ENCODE measurements at places on chromosomes 5 and 9.

GRCh38 chr9:124437086-124437485 is 13.2 kb upstream of the ADGRD2 start:
- DNase-seq, result no peak

DNA sequence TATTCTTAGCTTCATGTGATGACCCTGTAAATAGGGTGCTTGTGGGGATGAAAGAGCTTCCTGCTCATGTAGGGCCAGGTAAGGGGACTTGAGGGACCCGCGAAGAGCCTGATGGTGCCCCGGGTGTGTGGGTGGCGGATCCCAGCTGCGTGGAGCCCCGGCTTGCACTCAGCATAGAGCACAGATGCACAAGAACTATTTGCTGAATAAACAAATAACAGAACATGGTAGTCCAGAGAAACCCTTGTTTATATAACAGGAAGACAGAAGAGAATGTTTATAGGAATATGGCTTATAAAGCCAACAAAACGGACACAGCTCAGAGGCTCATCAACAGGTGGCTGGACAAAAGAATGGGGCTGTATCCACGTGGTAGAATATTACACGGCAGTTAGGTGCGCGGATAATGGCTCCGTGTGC is 106.9 kb upstream of the COL5A1 start:
- DNase-seq, result no peak

DNA sequence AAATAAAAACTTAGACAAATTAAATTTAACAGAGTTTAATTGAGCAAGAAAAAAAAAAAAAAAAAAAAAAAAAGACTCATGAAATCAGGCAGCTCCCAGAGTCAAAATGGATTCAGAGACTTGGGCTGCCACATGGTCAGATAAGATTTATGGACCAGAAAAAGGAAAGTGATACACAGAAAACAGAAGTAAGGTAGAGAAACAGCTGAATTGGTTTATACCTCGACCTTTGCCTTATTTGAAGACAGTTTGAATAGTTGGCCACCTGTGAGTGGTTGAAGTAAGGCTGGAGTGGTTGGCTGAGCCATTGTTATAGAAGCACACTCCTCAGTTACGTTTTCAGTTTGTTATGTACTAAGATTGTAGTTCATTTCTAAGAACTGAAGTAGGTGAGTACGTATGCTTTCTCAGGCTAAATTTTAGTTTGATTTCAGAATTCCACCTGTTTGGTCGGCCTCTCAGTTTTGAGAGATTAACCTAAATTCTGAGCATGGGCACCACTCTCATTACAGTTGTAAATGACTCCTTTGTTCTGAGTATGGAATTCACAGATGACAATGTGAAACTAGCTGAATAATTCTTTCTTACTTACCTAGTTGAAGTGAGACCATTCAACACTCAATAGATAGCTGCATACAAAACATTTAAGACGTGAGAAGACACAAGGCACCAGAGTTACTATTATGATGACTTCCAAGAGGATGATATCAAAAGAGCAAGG is 149.0 kb downstream of the AOPEP start:
- DNase-seq, result no peak

GRCh38 chr9:6777213-6777902 is 19.6 kb downstream of the KDM4C start:
- no peak for DNase-seq

DNA sequence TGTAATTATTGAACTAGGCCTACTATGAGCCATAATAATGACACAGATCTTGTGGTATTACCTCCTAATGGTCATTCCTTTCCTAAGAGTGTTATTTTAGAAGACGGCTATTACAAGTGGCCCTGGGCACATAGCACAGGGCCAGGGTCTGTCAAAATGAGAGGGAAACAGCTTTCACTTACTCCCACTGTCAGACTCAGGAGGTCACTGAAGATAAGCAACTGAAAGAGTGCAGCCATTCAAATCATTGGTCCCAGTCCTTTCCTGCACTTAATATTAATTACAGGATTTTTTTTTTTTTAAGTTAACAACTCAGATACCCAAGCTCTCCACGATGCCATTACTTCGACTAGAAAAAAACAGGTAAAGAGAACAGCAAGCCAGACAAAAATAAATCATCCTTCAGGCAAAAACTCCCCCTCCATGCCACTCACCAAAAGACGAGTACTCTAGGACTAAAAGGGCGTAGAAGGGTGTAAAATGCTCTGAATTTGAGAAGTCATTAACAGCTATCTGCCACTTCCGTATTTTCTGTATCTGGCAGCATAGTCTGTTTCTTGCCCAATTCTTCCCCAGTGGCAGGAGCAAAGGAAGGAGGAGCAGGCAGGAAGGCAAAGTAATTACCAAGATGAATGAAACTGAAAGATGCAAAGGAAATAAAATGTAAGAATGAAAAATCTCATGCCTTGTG is 87.4 kb downstream of the ZNF608 start:
- no peak for DNase-seq

DNA sequence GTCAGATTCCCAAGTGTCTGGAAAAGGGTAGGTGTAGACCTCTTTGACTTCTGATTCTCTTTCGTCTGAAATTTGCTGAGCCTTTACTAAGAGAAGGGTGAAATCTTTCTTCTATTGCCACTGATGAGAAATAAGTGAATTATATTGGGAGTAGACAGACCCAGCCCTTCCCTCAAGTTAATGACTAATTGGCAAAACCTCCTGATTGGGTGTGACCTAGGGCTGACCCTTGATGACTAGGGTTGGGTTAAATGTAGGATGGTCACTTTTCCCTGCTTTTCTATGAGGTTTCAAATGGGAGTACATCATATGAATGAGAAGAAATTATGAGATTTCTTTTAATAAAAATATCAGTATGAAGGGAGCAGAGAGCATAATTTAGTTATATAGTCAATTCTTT is 73.4 kb upstream of the C5orf46 start:
- DNase-seq, result no peak

DNA sequence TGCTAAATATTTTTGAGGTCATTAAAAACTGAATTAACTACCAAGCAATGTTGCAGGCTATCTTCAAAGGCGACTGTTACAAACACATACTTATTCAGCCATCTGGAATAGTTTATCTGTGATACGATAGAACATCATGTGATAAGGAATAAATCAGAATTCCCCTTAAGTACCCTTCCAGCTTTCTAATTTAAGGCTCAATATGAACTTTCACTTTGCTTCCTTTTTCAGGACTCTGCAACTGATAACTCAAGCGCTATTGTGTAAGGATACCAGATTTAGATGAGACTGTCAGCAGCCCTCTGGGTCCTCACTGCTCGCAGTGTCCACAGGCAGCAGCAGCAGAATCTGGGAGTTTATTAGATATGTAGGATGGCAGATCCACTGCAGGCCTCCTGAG is 416.3 kb downstream of the SPATA31D1 start:
- no peak for DNase-seq

- no peak for DNase-seq
These were observed 23.8 kb upstream of the LRRC14B start for GRCh38 chr5:167511-167910.

- DNase-seq, result no peak
These were observed 8.9 kb upstream of the SPATA31E1 start for GRCh38 chr9:87873607-87874303.

DNA sequence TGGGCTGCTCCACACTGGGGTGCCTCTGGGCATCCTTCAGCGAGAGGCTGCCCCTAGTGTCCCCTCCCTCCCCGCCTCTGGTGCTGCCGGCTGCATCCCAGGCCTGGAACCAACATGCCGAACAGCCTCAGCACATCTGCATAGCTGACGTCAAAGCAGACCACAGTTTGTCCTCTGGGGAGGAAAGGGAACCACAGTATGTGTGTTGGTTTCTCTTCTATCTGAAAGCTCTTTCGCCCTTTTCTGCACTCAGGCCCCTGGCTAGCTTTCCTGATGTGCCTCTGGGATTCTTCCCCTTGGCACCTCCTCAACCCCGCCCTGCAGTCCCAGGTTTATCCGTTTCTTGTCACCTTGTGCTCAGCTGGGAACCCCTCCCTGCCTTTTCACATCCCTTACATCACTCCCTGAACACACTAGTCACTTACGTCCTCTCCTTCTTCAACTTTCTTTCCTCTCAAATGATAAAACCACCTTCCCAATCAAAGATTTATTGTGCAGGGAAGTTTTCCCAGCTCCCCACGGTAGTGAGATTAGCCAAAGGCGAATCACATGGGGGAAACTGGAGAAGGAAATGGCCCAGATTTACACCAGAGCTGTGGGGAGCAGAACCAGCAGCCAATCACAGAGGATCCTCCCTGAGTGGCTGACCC is 35.5 kb upstream of the B4GALT1 start:
- no peak for DNase-seq

DNA sequence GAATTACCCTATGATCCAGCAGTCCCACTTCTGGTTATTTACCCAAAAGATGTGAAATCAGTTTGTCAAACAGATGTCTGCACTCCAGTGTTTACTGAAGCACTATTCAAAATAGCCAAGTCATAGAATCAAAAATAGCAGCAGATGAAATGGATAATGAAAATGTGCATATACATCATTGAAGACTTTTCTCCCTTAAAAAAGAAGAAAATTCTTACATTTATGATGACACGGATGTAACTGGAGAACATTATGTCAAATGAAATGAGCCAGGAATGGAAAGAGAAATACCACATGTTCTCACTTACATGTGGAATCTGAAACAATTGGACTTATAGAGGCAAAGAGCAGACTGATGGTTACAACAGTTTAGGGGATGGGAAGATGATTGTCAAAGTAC is 21.5 kb upstream of the PLEKHG4B start:
- no peak for DNase-seq

DNA sequence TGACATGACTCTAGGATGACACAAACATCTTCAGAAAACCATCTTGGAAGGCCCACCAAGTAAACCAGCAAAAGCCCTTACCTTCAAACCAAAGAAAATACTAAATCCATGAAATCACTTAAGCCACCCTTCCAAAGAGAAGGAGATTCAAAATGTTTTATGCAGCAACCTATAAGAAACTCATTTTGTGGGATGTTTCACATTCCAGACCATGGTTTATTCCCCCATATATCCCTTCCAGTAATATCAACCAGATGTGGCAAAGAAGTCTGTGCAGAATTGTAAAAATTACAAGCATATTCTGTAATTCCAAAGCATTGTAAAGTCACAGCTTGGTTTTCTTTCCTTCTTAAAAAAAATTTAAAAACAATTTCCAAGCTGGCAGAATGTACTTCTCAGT is 117.4 kb downstream of the SLIT3 start:
- no peak for DNase-seq

- no peak for DNase-seq
These were observed 2.3 kb upstream of the SMIM33 start for GRCh38 chr5:139468421-139468931.

GRCh38 chr5:76600716-76601115 is 22.5 kb downstream of the F2RL2 start:
- DNase-seq, result no peak

DNA sequence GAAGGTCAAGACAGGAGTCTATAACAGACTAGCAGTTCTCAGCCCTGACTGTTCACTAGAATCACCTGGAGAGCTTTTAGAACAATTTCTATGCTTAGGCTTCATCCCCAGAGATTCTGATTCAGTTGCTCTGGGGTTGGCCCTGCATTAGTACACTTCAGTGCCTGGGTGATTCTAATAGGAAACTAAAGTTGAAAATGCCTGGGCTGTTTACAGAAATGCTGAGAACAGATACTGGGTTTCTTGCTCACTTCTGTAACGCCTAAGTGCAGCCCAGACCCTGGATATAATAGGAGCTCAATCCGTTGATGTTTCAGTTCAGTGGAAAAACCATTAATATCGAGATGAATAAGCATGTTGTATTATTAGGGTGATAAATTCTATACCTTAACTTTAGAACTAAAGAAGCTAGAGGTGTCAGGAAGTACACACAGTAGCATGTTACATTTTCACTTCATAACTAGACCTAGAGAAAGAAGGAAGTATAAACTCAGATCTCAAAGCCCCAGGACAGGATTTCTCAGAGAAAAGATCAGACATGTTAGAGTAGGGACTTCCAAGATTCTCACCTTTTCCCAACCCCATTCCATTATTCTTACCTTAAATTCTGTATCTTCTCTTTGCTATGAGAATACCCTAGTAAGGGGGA is 20.4 kb downstream of the HAVCR2 start:
- DNase-seq, result no peak

DNA sequence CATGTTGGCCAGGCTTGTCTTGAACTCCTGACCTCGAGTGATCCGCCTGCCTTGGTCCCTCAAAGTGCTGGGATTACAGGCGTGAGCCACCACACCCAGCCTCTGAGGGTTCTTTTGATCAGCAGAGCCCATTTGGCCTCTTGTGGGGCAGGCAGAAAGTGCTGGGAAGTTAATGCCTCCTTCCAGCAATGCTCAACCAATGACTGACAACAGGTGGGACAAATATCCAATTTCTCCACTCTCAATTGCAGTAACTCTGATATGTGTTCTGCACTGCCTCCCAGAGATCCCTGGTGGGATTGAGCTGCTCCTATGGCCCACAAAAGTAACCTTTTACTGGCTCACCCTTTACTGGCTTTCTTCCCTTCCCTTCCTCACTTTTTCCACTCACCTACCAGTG is 79.9 kb upstream of the APC start:
- no peak for DNase-seq

DNA sequence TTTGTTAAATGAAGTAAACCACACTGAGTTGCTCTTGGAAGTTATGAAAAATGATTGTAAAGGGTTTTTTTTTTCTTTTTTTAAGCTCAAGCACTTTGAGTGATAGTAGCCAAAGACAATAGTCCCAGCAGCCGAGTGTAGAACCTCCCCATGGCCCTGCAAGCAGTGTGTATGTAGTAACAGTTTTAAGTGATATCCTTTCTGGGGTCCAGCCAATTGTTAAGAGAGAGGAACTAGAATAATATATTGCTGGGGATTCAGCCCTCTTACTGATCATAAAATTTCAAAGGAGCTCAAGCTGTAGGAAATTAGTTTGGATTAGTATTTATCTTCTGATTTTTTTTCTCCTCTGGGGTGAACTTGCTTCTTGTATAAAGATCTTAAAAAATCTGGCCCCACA is 43.2 kb downstream of the NPR3 start:
- DNase-seq, result no peak

GRCh38 chr5:117776977-117777376 is 1202.4 kb upstream of the SEMA6A start:
- no peak for DNase-seq

- no peak for DNase-seq
These were observed 32.9 kb downstream of the NDST1 start for GRCh38 chr5:150540615-150541396.

DNA sequence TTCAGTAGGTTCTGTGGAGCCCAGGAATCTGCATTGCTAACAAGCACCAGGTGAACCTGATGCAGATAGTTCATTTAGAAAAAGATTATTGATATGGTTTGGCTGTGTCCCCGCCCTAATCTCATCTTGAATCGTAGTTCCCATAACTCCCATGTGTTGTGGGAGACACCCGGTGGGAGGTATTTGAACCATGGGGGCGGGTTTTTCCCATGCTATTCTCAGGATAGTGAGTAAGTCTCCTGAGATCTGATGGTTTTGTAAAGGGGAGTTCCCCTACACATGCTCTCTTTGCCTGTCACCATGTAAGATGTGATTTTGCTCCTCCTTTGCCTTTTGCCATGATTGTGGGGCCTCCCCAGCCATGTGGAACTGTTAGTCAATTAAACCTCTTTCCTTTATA is 212.0 kb downstream of the RAB3C start:
- DNase-seq, result no peak
